Activated CD8-positive, alpha-beta memory T cell treated with anti-CD3 and anti-CD28 coated beads, Interleukin-2, amount 50 U/mL, for 48 hours (primary cell): ENCODE measurements at places on chromosomes 12 and 14.

- DNase-seq = no peak
Measured at GRCh38 chr14:103908580-103908979, 19.7 kb upstream of the TDRD9 start.

DNA sequence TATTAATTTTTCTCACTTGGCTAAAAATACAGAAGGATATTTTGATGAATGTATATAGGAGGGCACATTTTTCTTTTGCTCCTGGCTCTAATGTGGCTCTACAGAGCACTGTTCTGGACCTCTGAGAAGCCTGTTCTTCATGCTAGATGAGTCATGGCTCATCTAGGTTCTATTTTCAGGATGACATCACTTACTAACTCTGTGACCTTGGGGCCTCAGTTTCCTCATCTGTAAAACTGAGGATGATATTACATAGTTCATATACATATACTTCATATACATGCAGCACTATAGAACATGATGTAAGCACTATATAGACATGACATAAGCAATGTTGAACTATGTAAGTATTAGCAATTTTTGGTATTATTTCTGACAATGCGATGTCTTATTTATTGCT lies 35.8 kb downstream of the SOCS2 start:
- no peak for DNase-seq

DNA sequence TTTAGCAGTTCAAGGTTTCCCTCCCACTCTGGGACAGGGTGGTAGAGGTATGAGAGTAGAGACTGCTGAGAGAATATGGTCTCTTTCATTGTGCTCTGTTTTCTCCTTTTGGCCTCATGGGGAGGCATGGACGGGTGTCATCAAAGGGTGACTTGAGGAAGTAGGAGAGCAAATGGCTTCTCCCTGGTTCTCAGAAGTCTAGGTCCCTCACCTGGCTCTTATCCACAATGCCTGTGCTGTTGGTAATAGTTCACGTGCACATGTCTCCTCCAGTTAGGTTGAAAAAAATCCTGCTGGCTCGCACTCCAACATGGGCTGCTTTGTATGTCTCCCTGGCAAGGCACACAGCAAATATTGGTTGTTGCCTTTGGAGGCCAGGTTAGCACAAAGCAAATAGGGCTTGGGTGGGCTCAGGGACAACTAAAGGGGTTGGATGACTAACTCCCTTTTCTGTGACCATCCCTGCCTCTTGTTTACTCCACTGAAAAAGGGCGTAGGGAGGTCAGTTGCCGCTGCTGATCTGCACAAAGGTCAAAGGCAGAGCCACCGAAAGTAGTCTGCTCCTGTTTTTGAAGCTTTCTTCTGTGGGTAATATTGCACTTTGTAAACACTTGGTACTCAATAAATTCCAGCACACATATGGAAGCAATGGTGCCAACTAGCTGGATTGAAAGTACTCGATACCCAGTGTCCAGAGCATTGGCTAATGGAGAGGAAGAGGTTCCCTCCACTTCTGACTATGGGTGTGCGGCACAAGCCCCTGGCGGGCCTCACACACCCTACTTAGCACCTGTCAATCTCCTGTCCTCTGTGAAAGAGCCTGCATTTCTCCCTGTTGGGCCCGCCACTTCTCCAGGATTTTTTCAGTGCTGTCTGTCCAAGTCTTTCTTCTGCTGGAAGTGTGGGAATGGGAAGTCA lies 121.8 kb downstream of the SLC38A6 start:
- DNase-seq = no peak

GRCh38 chr14:67704484-67705089 lies 2.9 kb downstream of the RDH12 start:
- no peak for DNase-seq

DNA sequence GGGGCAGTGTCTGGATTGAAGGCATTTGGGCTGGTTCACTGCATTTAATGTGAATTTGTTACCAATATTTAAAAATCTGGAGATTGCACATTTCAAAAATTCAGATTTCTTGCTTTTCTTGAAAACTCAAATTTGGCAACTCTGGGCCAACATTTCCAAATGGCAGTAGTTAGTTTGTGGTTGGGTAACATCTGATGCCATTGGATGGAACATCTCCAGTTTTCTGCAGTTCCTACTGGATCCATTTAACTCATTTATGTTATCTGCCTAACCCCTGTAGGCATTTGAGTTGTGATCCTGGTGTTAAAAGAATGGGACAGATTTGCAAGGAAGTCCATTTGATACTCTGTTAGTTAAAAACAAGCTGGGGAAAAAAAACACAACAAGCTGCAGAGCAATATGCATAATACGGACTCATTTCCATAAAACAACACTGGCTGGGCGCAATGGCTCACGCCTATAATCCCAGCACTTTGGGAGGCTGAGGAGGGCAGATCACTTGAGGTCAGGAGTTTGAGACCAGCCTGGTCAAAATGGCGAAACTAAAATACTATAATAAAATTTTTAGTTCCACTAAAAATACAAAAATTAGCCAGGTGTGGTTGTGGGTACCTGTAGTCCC lies 7.9 kb downstream of the EIF2B2 start:
- no peak for DNase-seq

- no peak for DNase-seq
Measured at GRCh38 chr12:16347391-16348298, at the start of gene MGST1. MGST1 (plus strand) TSS chr12:16347645; CDS start chr12:16354253, 6,608 bp downstream.

DNA sequence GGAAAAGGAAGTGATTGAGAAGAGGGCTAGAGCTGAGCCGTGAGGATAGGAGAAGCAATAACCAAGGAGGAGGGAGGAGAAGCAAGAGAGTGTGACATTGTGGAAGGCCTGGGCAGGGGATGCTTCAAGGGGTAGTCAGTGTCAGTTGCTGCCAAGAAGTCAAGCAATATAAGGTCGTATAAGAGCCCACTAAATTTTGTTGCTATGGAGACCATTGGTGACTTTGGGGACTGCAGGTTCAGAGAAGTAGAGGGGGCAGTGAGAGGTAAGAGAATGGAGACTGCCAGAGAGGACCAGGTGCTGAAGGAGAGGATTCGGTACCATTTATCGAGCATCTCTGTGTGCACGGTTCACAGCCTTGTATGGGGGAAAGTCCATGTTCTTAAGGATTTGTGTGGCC lies 3.1 kb upstream of the ATXN3 start:
- no peak for DNase-seq

GRCh38 chr12:58204071-58204470 lies 262.7 kb downstream of the ATP23 start:
- DNase-seq = no peak

DNA sequence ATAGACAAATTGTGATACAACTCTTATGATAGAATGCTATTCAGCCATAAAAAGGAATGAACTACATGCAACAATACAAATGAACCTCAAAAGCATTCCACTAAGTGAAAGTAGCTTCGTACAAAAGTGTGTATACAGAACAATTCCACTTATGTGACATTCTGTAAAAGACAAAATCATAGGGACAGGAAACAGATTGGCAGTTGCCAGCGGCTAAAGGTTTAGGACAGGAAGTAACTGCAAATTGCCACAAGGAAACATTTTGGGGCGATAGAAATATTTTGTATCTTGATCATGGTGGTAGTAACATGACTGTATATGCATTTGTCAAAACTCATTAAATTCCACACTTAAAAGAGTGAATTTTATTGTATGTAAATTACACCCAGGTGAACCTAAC lies 113.4 kb downstream of the CAPZA3 start:
- DNase-seq = no peak

DNA sequence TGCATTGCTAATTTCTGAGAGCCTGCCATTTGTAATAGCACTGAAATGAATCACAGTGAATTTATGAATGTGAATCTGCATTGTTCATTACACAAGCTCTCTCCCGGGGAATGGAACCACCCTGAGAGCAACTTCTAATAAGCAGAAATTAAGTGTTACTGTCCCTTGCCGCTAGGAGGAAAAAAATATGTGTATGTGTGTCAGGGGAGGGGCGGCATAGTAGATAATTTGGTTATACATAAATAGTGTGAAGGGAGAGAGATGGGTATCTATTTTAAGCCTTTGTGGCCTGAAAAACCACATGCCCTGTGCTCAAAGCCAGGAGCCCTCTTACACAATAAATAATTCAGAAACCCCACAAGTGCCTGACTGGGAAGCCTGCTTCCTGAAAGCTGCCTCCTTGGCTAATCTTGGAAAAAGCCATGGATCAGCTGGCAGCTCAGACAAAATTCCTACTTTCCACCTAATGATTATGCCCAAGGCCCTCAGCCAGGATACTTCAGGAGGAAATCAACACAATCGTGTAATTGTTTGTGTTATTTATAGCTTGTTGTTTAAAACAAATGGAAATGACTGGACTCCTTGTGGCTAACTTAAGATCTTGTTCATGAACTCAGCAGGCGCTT lies 366.2 kb upstream of the KITLG start:
- DNase-seq = no peak

- DNase-seq = no peak
Measured at GRCh38 chr14:72745991-72746980, 147.6 kb downstream of the DPF3 start.

GRCh38 chr12:19965196-19966038 lies 402.9 kb upstream of the PDE3A start:
- no peak for DNase-seq

DNA sequence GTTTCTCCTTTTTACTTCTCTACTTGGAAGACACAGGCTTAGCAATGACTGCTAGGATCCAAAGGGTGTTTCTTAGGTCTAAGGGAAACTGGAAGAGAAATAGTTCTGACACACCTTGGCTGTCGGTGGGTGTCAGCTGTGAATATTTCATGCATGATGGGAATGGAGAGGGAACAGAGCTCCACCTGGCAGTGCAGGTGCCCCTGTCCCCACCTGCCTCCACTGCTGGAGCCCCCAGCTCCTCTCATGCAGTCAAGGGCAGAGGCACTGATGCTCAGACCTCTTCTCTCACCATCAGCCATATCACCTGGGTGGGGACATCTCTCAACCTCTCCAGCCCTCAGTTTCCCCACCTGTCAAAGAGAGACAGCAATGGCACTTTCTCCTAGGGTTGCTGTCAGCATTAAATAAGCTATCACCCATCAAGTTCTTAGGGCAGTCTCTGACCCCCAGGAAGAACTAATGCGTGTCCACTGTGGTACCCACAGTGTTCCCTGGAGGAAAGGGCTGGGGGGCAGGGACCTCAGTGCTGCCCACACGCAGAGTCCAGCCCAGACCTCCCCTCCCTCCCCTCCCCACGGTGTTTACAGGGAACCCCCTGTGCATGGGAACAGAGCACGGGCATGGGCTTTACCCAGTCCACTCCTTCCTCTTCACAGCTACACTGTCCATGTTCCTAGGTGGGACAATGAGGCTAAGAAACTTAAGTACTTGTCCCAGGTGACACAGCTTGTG lies 69.1 kb downstream of the C14orf132 start:
- DNase-seq = no peak

DNA sequence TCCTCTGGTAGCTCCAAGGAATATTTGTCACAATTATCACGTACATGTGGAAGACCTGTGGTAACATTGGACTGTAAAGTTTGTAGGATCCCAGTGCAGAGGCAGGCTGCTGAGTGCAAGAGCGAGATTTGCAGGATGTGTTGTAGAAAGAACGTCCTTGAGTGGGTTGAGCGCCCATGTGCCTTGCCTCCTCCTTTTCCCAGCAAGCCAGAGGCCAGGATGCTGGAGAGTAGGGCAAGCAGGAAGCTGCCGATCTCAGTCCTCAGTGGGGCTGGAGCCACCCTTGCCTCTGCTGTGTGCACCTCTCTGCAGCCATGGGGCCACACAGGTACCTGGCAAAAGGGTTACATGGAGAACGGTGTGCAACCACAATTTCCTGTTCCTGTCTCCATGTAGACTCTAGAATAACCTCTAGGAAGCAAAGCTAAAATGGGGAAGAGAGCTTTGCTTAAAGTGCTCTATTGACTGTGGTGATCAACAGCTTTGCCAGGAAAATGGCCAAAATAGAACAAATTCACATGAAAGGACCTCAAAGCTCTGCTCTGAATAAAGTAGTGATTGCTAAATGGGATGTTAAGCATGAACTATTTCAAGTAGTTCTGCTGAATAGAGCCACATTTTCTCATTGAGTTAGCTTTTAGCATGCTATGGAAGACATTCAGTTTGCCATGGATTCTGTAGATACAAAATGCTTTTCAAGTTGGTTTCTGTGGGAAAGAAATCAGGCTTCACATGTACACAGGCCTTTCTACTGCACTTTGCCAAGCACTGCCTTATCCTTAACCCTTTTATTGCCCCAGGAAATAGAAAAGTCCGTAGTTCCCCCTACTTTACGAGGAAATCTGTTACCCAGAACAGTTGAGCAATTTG lies 37.4 kb downstream of the ANKRD9 start:
- no peak for DNase-seq

DNA sequence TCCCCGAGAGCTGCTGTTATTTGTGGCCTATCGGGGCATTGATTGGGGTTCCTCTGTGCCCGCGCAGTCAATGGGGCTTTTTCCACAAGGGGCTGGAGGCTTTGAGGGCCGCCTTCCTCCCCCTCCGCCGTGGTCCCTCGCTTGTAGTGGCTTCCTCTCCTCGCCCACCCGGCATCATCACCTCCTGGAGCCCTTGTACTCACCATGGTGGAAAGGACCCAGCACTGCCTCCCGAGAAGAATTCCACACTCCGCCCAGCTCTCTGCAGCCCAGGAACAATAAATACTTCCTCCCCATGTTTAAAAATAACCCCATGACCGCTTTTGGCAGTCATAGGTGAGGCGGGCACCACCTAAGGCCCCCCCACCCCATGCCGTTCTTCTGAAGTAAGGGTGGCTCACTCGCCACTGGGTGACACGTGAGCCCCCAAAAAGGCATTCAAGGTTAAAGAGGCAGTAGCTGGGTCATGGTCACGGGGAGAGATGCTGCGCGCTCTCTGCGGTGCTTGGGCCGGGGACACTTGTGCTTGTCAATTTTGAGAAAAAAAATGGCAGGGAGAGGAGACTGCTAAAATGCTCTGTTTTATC lies at the start of gene MYL2:
Gene MYL2, minus strand, starts transcription at position 256 of the 587 bp plus-strand sequence. Its CDS starts 50 bp downstream, at position 206.
- no peak for DNase-seq

GRCh38 chr12:110042264-110042663 lies 6.1 kb downstream of the C12orf76 start:
- DNase-seq = no peak

GRCh38 chr14:96852823-96853422 lies 55.7 kb downstream of the VRK1 start:
- DNase-seq = no peak

DNA sequence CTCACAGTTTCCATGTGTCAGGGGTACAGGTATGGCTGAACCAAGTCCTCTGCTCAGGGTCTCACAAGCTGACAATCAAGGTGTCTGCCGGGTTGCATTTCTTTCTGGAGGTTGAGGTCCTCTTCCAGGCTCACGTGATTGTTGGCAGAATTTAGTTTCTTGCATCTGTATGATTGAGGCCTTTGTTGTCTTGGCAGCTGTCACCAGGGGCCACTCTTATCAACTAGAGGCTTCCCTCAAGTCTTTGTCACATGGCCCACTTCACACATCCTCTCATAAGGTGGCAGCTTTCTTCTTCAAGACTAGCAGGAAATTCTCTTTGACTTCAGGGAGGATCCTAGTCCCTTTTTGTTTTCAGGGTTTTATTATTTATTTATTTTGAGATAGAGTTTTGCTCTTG lies 46.0 kb upstream of the FOS start:
- DNase-seq = no peak

DNA sequence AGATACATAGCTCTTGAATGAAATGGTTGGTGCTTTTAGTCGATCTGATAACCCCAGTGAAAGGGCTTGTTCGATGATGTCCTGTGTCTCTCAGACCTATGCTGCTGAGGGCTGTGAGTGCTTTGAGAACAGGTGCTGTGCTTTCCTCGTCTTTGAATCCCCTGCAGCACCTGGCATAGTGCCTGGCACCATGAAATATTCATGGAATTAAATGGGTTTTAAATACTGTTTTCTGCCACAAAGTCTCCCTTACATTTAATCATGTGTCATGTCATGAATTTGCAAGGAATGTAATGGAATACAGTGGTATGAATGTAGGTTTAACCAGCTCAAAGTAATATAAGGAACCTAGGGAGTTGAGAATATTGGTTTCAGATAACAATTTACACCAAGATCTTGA lies 220.5 kb upstream of the PRICKLE1 start:
- DNase-seq = no peak

GRCh38 chr12:116064493-116064892 lies 213.0 kb downstream of the MED13L start:
- no peak for DNase-seq
